Hematopoietic multipotent progenitor cell (in vitro differentiated cells): ENCODE measurements at places on chromosomes 5 and 9.

GRCh38 chr5:6721442-6721841 is 8.2 kb downstream of the TENT4A start:
- no peak for DNase-seq

- no peak for DNase-seq
Observed at GRCh38 chr9:112544477-112544876, 57.9 kb downstream of the KIAA1958 start.

DNA sequence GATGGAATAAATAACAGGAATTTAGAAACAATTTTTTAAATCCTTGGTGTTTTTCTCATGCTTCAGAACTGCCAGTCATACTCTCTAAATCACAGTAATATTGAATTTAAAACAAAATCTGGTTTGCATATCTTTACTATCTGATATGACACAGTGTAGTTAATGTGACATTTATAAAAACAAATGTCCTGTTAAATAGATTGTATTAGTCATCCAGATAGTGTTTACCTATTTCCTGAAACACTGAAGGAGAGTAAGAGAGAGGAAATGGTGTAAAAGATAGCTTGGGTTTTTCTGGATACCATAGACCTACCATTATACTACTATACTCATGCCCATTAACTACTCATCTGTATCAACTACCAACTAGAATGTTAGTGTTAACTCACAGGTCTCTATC is 292.3 kb downstream of the MAN2A1 start:
- no peak for DNase-seq

DNA sequence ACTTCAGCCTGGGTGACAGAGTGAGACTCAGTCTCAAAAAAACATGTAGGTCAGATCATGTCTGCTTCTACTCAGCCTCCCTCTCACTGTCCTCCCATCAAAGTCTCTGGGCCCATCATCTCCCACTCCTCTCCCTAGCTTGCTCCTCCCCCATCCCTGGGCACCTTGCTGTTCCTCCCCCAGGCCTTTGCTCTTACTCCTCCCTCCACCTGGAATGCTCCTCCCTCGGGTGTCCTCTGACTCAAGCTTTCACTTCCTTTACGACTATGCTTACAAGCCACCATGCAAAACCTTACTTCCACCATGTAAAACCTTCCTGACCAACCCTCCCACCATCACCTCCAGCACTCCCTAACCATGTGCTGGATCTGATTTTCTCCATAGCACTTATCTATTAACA is 51.5 kb downstream of the MTMR12 start:
- DNase-seq = no peak

GRCh38 chr9:98755006-98755618 is 41.2 kb downstream of the ANKS6 start:
- no peak for DNase-seq

DNA sequence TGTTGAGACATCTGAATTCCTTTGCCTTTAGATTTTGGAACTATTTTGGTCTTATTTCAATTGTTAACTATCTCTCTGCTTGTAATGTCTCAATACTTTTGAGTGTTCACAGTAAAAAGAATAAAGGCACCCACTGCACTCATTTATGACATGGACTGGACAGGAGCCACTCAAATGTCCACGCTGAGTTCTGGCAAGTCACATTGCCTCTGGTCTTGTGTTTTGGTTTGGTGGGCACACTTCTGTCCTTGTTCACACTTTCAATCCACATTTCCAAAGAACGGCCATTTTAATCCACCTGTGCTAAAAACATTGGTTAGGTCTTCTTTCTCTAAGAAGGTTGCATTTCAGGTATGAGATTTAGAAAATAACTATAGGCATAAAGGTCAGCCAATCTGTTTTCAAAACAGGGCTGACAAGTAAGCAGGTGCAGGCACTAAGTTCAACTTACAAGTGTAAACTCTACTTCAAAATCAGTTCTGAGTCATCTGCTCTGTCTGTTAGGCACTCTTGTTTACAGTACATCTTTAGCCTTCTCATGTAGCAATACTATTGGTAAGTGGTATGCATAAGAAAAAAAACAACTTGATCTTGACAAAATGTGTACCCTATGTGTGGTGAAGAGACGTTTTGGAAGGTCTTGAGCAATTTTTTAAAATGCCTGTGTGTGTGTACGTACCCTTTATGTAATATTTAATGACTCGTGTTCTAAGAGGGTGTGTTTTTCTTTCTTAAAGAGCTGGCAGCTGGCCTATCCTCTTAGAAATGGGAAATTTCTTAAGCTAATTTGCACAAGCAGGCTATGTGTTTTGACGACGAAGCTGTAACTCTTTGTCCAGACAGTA is 31.5 kb upstream of the ZFAND5 start:
- no peak for DNase-seq

DNA sequence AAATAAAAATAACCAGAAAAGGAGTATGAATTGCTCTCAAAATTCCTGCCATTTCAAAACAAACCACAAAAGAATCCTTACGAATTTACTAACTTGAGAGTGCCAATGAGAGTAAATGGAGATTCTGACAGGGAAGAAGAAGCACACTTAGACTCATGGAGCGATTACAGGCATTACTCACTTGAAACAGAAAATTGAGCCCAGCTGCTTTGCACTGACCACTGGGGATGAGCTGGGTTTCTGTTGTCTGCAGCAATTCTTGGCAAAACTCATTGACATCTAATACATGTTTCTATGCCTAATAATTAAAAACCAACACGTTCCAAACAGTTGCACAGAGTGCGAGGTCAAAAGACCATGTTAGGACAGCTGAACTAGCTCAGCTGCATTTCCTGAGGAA is 731.6 kb downstream of the DNAH5 start:
- no peak for DNase-seq

- DNase-seq = no peak
Observed at GRCh38 chr9:84318981-84319380, 21.6 kb downstream of the SLC28A3 start.

DNA sequence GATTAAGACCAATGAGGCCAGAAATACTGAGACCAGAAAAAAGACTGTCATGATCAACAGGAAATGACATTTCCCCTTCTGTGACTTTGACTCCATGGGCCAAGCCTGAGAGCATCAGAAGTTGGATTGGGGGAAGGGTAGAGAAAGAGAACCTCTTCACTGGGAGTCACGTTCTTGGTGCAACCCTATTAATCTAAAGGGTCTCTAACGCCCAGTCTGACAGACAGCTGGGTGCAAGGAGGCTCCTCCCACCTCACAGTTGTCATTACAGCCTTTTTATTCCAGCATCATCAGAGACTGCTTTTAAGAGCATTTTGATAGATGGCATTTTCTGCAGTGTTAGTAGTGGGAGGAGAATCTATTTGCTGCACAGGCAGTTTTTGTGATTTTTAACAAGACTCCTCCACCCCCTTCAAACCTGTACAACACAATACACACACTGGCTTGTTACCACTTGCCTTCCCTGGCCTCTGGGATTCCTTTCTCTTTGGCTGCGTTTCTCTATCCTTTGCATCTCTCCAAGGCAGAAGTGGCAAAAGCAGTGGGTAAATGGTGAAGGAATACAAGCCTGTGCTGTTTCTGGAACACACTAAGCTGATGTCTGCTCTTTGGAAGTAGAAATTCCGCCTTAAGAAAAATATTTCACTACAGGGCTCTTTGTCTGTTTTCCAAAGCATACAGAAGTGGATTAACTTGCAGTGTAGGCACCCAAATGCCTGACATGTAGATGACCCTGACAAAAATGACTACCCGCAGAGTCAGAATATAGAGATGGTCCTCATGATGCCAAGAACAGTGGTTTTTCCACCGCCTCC is 310.4 kb upstream of the ZNF608 start:
- DNase-seq = no peak

DNA sequence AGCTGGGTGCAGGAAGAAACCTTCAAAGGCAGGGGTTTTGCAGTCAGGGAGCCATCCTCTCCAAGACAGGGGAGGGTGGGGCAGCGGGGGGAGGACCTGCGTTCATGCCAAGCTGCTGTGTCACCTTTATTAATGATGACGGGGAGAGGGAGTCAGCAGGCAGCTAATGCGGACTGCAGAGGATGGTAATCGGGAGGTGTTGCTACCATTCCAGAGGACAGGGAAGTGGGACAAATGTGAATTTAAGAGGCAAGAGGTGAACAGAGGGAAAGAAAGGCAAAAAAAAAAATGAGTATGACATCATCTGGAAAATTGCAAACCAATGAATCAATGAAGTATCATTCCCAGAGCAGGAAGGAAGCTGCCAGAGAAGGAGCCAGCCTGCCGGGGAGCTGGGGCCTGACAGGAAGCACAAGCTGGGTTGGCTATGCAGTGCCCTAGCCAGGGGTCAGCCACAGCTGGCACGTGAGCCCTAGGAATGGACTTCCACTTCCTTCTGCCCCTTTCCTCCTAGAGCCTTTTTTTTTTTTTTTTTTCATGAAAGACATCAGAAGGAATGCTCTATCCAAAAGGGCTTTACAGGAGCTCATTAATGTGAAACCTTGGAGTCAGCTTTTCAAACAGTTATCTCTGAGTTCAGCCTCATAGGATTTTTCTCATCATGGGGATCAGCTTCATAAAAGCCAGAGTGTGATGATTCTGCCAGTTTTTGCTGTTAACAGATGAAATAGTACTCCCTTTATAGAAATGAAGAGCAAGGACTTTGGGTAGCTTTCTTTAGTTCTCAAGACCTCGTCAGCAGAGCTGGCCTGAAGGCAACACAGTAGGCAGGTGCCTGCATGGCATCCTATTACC is 9.2 kb downstream of the INSYN2B start:
- DNase-seq = no peak

DNA sequence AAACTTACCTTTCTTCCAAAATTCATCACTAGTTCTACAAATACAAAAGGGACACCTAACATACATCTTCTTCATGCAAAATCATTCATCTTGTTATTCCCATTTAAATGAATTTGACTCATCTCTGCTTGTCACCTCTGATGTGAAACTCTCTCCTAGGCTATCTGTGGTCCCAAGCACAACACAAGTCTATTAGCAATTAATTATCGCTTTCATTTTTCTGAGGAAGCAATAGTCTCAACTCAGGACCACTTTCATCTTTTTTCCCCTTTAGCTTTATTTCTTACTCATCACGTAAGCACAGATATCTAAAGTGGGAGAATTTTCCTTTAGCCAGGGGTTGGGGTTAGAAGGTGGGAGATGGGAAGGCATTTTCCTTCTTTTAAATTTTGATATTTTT is 131.9 kb downstream of the ST8SIA4 start:
- no peak for DNase-seq

DNA sequence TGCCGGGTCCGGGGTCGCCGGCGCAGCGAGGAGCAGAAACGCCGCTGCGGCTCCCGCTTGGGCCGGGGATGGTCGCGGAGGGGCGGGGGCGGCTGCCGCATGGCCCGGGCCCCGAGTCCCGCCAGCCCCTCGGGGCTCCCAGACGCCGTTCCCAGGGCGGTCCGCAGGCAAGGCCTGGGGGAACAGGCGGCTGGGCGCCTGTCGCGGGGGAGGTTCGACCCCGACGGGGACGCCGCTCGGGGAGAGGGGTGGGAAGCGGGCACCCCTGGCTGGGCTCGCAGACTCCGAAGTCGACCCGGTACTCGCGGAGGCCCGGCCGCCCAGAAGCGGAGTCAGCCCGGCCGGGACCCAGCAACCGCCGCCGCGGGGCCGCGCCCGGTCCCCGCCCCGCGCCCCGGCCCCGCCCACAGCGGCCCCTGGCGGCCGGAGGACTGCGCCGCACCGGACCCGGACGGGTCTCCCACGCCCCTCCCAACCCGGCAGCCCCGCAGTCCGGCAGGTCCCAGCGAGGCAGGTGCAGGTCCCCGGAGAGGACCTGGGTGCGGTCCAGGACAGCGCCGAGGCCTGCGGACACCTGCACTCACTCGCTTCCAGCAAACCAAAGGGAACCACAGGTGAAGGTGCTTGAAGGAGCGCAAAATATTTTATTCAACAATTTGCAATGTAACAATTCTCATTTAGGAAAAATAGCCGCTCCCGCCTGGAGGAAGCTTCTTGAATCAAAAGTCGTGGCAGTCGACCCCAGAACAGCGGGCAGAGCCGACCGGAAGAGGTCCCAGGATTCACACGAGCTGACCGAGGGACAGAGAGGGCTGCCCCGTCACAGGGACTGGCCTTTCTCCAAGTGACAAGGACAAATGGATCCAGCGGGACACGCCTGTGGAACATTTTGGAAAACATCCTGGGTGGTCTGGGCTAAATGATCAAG is at the start of gene INPP5E:
INPP5E (minus strand) TSS at position 365 of the 928 bp plus-strand sequence. CDS start 426 bp downstream, outside the sequence.
- DNase-seq = peak; percentile 72

DNA sequence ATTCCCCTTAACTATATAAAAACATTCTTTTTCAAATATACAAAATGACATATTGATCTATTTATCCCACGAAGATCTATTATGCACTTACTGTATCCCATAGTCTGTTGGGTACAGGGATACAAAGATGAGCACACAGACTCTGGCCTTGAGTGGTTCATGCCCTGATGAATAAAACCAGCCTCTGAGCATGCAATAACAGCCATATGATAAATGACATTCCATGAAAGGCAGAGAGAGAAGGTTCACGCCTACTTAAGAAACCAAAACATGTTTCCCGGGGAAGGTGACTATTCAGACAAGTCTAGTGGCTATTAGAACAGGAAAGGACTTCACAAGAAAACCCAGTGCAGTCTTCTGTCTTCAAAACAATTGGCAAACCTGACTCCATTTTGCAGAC is 406.2 kb upstream of the BRINP1 start:
- DNase-seq = no peak

DNA sequence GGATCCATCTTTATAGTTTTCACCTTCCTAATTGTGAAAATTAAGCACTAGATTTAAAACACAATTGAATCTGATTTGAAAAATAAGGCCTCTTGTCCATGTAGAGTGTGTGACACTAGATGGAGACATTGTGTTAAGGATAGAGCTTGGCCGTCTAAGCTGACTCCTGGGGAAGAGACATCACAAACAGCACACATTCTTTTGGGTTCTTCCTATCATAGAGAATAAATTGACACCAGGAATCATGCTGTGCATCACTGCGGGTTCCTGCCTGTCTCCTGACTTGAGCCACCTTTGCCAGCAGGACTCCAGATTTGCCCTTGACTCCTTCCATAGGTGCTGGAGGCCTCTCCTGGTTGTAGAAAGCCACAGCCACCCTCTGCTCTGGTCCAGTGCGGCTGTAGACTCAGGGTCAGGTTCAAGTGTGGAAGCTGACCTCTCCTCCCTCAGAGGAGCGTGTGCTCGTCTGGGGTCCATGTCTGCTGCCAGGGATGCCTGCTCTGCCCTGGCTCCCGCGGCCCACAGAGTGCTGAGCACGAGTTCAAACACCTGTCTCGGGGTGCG is 11.2 kb downstream of the ROPN1L start:
- peak; percentile 72 for DNase-seq

- DNase-seq = no peak
Observed at GRCh38 chr5:139895647-139896046, 100.0 kb downstream of the PSD2 start.

GRCh38 chr9:26893030-26893676 is 551 bp upstream of the CAAP1 start:
- no peak for DNase-seq

DNA sequence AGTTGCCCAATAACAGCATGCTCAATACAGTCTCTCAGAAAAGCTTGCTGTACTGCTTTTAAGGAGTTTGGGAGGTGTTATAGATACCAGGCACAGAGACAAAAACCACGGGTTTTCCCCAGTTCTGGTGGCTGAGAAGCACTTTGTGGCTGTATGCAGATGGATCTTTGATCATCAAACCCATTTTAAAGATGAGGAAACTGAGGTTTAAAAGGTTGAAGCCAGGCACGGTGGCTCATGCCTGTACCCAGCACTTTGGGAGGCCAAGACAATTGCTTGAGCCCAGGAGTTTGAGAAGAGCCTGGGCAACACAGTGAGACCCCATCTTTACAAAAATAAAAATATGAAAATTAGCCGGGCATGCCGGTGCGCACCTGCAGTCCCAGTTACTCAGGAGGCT is 46.3 kb upstream of the PLPP6 start:
- no peak for DNase-seq

- DNase-seq = no peak
Observed at GRCh38 chr9:134369416-134370212, 43.4 kb downstream of the RXRA start.
